ENCODE measurements at places on chromosomes 16 and 17.

GRCh38 chr17:62140836-62141235 lies 75.8 kb upstream of the MED13 start:
- no peak for DNase-seq

- no peak for DNase-seq
These were observed 12.1 kb upstream of the CBFB start for GRCh38 chr16:67016681-67017420.

DNA sequence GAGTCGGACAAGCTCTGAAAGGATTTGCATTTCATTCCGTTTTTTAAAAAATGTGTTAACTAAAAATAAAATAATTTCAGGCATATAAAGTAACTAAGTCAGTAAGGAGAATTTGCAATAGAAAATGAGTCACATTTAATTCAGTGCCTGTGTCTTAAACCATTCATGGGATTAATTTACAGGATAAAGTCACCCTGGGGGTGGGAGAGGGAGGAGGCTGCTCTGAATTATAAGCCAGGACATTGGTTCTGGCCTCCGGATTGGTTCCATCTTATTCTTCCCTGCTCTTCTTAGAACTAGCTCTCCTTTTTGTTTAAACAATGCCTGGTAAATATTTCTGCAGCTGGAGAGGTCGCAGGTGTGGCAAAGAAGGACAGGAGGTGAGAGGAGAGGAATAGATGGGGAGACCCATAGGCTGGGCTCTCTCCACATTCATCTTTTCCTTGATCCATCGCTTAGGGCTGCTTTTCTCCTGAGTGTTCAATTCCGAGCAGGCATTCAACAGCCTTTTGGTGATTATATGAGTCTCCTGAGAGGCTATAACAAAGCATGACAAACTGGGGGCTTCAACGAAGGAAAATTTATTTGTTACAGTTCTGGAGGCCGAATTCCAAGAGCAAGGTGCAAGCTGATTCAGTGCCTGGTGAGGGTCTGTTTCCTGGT lies 319.2 kb downstream of the PHKB start:
- DNase-seq = no peak

DNA sequence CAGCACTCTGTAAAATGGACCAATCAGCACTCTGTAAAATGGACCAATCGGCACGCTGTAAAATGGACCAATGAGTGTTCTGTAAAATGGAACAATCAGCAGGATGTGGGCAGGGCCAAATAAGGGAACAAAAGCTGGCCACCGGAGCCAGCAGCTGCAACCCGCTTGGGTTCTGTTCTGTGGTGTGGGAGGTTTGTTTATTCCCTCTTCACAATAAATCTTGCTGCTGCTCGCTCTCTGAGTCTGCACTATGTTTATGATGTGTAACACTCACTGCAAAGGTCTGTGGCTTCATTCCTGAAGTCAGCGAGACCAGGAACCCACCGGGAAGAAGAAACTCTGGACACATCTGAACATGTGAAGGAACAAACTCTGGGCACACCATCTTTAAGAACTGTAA lies 20.5 kb downstream of the TMEM100 start:
- DNase-seq = no peak

DNA sequence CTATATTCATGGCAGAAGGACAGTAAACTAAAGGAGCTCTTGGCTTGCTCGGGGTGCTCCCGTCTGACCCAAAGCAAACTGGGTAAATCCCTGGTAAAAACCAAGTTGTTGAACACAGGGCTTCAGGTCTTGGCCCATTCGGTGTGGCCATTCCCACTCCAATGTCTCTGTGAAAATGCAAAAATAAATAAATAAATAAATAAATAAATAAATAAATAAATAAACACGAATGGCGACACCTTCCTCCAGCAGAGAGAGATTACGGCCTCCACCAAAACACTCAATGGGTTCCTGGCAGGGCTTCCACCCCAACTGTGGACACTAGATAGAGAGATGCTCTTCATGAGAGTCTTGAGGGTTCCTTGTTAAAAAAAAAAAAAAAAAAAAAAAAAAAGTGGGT lies 325.3 kb downstream of the SOX9 start:
- no peak for DNase-seq

- no peak for DNase-seq
These were observed 123.7 kb downstream of the SOX9 start for GRCh38 chr17:72244494-72244893.

- DNase-seq = no peak
These were observed 18.6 kb upstream of the INTS2 start for GRCh38 chr17:61946359-61946758.

DNA sequence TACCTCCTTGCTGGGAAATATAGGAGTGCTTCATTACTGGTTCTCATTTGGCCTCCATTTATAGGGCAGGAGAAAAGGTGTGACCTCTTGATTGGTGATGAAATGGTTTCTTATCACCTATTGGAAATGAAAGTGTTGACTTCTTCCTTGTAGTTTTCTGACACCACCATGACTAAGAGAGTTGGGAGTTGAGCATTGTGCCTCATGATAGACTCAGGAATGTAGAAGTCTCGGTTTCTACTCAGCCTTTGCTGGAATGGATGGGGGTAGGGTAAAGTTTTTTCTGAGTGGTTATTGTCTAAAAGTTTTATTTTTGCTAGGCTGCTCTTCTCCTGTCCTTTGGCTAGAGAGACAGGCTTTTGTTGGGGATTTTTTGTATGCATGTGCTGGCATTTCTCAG lies 117.4 kb downstream of the PHKB start:
- DNase-seq = no peak

GRCh38 chr17:21007646-21008045 lies 35.2 kb downstream of the USP22 start:
- no peak for DNase-seq

DNA sequence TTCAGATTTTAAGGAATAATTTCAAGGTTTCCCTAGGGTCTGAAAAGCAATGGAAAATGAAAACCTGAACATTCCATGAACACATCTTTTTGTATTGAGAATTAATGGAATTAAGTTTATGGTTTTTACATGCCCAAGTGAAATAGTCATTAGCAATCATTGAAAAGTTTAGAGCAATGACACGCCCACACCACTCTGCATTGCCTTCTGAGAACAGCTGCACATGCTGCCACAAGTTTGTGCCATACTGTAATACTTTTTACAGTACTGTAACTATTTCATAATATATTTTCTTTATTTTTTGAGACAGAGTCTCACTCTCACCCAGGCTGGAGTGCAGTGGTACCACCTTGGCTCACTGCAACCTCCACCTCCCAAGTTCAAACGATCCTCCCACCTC lies 345.2 kb upstream of the PMFBP1 start:
- no peak for DNase-seq

GRCh38 chr16:54931120-54932014 lies 702 bp downstream of the IRX5 start:
- no peak for DNase-seq

GRCh38 chr16:85610059-85610445 lies 3.1 kb upstream of the GSE1 start:
- no peak for DNase-seq

DNA sequence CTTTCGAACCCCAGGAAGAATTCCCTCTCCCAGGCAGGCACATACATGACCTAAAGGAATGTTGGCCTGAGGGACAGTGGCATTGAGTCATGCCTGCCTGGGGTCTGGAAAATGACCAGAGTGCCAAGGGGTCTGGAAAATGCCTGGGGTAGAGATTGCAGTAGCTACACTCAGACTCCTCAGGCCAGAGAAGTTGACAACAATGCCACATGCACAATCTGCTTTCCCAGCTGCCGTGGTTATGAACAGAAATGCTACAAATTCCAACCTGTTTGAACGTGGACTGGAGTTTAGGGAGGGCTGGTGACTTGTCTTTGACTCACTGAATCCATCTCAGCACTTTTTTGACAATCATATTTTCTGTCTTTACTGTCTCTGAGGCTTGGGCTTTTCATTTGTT lies 250.0 kb downstream of the ABCC12 start:
- no peak for DNase-seq

Data from stimulated activated naive B cell treated with anti-CD40 and anti-IgM and Interleukin-4, amounts not matched to agents 10 μg/mL and 1 μg/mL and 100 μg/mL, for 72 hours (primary cell).